ENCODE measurements at places on chromosomes 4 and X. TPM values are rescaled to one million over a fixed set of nuclear protein-coding genes. Genes with fewer than 3 reads are reported as not detected.

- no peak for DNase-seq
Observed at GRCh38 chr4:66376396-66376795, 706.1 kb upstream of the EPHA5 start.

GRCh38 chr4:61549336-61549735, 349.2 kb downstream of the ADGRL3 start:
- DNase-seq: no peak

GRCh38 chr4:85826060-85826678, 351.2 kb downstream of the ARHGAP24 start:
- DNase-seq: no peak

The ART3 gene
- not detected for total RNA-seq

GRCh38 chr4:141637565-141637964, 1.2 kb downstream of the IL15 start:
- DNase-seq: no peak

DNA sequence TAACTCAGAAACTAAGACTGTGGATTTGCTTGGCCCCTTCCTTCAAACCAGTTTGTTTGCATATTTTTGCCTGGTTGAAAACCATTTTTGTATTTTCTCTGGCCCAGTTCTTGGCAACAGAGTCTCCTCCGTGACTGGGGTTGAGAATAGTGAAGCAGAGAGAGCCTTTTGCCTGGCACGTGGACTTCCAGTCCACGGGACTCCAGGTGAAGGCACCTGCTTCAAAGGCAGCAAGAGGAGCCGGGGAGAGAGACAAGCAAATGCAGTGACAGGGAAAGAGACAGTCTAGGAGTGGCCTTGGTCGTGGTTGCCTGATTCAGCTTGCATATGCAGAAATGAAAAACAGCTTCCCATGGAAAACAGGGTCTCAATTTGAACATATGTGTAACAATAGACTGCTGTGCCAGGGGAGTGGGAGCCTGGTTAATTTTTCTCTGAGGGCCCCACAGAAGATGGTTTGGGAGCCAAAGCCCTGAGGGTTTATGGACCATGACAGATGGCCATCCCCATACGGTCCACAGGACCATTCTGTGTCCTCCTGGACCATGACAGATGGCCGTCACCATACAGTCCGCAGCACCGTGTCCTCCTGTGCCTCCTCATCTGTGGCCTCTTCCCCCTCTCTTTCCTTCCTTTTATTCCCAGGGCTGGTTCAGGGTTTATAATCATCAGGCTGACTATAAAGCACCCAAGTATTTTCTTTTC, 272.2 kb upstream of the RASGEF1B start:
- no peak for DNase-seq

The PIM2 gene
- total RNA-seq: 63.2 TPM

The BEX1 gene
- not detected for total RNA-seq

The SLC9A7 gene
- total RNA-seq: 2.9 TPM

The CFAP99 gene
- 0.11 TPM for total RNA-seq

DNA sequence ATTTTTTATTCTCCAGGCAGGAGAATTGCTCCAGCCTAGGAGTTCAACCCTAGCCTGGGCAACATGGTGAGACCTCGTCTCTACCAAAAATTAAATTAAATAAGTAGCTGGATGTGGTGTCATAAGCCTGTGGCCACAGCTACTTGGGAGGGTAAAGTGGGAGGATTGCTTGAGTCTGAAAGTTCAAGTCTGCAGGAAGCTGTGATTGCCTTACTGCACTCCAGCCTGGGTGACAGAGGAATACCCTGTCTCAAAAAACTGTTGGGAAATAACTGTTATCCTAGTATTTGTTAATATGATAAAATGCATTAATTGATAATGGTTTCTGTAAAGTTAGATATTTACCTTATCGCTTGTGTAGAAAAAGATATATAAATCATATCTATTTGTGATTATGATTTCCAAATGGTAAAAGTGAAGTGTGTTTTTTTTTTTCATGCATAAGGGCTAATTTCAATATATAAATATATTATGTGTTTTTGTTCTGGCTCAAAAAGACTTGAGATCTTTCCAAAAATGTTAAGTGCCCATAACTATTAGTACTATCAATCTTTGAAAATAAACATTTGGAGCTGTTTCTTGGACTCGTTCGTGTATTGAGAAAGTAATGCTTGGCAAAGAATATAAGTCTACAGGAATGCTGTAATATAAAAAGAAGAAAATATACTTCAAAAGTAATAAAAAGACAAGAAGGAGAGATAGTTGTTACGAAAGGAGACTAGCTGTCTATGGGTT, 396.6 kb downstream of the ADGRL3 start:
- DNase-seq: no peak

- DNase-seq: no peak
Observed at GRCh38 chr4:55272589-55272988, 73.5 kb upstream of the SRD5A3 start.

DNA sequence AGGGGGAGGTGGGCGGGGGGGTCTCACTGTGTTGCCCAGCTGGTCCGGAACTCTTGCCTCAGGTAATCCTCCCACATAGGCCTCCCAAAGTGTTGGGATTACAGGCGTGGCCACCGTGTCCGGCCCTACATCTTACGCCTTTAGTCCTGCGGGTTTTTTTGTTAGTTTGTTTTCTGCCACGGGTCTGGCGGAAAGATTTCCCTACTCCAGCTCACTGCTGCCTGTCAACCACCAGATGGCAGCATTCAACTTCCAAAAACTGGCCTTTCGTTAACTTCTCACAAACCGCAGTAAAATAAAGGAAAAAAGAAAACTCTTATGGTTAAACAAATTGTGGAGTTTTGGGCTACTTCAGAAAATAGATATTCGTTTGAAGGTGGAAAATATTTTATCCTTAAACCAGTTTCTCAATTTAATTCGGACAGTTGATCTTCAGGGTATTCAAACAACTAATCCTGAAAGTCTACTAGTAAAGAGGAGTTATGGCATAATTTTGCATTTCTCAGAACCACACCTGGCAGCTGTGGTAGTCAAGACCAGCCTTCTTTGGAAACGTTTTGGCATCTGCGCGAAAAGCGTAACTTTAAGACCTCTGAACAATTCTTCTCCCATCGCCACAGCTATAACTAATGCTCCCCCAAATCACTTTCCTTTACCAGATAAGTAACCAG, 41.1 kb downstream of the LUZP4 start:
- DNase-seq: no peak

GRCh38 chr4:11232015-11232414, 196.7 kb downstream of the HS3ST1 start:
- no peak for DNase-seq

DNA sequence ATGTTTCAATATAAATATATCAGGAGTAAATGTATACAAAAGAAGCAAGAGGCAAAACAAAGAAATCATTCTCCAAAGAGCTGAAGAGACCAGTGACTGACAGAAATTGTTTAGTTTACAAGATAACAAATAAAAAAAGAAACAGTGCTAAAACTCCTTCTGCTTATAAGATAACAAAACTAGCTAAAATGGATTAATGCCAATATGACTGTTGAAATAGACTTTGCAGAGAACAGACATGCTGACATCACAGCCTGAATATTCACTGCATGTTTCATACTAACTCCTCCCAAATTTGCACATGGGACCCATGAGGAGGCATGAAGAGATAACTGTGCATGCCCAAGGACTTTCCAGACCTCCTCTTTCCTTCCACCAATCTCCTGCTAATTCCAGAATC, 6.2 kb upstream of the GABRA4 start:
- no peak for DNase-seq

DNA sequence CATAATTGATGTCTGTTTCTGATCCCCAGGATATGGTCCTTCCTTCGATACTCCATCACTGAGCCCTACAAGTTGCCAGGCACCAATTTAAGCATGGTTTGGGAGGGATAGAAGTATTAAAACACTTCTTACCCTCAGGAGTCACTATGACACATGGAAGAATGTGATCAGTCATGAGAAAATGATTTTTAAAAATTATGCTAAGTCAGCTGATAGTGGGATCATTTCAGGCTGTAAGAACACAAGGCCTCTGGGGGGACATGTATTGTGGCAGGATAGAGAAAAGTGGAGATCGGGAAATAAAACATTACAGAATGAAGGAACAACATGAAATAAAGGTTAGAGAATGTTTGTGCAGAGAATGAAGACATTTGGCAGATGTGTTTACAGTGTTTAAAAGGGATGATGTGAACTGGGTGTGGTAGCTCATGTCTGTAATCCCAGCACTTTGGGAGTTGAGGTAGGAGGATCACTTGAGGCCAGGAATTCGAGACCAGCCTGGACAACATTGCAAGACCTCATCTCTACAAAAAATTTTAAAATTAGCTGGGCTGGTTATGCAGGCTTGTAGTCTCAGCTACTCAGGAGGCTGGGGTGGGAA, 64.0 kb downstream of the ELOVL6 start:
- no peak for DNase-seq

GRCh38 chr4:5816851-5817375, 76.0 kb downstream of the CRMP1 start:
- DNase-seq: no peak

- DNase-seq: no peak
Observed at GRCh38 chrX:11429538-11430085, 136.4 kb downstream of the AMELX start.

The DIPK2B gene
- total RNA-seq: not detected

DNA sequence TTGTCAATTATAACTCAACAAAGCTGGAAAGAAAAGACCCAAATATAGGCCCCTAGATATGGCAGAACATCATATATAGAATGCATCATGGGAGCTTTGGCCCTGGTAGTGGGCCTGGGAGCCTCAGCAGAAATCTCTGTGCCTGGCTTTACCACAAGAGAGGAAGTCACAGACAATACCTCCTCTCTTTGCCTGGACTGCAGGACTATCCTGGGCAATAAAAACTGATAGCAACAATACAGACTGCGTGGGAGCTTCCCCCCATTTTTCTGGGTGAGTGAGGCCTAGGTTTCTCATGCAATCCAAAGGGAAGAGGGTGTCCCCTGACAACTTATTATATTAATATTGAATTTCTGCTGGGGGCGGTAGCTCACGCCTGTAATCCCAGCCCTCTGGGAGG, 64.0 kb upstream of the NFKB1 start:
- DNase-seq: no peak

The NPY5R gene
- total RNA-seq: not detected

The FGFBP1 gene
- total RNA-seq: not detected

DNA sequence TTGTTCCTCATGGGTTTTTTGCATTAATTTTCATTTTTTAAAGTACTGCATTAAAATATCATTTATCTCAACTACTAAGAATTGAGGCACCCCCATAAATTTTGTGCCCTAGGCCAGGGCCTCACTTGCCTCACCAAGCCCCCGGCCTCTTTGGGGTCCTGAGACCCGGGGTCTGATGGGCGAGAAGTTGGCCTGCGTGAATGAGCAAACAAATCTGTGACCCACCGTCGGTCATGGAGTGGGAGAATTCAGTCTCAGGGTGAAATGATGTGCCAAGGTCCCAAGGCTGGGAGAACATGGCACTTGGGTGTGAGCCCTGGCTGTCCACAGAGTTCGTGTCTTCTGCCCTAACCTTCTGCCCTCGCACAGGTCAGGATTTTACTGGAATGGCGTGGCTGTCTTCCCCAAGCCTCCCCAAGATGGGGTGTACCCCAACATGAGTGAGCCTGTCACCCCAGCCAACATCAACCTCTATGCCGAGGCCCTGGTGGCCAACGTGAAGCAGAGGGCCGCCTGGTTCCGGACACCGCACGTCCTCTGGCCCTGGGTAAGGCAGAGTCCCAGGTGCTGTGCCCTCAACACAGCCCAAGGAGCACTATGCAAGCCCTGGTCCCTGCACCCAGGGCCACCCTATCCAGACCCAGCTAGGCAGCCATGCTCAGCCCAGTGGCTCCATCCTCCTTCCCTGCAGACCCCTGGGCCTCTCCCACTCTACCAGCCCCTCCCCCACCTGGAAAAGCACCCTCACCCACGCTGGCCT, 18.0 kb downstream of the MAN2B2 start:
- no peak for DNase-seq

- DNase-seq: no peak
Observed at GRCh38 chr4:140799686-140800225, 43.6 kb upstream of the TBC1D9 start.

GRCh38 chr4:83237591-83237990, 47.0 kb downstream of the COQ2 start:
- no peak for DNase-seq

DNA sequence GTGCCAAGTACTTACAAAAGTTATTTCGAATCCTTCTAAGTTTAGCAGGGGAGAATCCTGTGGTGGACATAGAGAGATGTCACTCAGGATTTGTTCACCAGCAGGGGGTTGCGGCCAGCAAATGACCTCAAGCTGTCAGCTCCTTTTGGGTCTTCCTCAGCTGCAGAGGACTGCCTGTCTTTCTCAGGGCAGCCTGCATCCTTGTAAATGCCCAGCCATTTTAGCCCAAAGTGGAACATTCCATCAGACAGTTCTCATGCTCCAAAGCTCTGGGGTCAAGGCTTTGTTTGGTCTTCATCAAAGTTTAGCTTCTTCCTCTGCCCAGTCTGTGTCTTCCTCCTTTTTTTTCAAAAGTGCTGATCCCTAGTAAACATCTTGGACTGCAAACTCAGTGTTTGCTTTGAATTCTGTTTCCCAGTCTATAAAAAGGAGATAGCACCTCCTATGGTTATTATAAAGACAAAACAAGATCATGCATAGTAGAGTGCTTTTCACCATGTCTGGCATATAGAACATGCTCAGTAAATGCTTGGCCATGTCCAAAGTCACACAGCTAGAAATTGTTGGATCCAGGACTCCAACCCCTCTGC, 156.4 kb upstream of the GATB start:
- no peak for DNase-seq

GRCh38 chr4:77734928-77735327, 84.2 kb downstream of the CNOT6L start:
- DNase-seq: no peak

The ZCCHC4 gene
- 12.2 TPM for total RNA-seq

DNA sequence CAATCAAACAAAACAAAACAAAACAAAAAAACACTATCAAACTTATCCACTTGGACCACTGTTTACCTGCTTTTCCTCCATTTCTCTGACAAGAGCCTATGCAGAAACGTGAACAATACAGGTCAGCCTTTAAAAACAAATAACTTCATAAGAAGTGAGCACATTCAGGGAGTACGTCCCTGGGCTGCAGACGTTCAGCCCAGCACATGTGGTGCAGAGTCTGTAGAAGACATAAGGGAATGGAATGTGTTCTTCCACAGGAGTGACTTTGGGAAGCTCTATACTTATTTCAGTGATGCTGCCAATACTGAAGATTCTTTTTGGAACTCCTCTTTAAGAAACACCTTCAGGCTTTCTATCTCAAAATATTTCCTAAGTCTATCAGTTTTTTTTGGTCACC, 120.6 kb downstream of the SPRY1 start:
- no peak for DNase-seq

DNA sequence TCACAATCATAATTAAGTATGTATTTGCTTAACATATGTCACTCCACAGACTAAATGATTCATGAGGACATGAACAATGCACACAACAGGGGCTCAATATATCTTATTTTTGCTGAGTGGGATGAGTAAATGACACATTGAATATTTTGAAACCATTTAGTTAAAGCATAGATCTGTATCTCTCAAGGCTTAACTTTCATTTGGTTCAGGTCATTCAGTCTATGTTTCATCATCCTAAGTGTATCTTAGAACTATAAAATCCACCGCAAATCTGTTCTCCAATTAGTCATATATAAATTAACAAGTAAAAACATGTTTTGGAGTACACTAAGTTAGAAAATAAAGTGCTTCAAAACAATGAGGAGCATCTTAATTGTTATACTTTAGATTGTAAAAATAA, 45.8 kb downstream of the AREG start:
- DNase-seq: no peak

GRCh38 chr4:148770848-148771247, 328.6 kb upstream of the NR3C2 start:
- DNase-seq: no peak
